AML-193 (cell line): ENCODE measurements at places on chromosomes 6 and 20.

- DNase-seq, result no peak
Observed at GRCh38 chr6:23389386-23389785, 736.6 kb upstream of the NRSN1 start.

- DNase-seq, result peak; percentile 53
Observed at GRCh38 chr6:13485923-13486562, 1.4 kb downstream of the GFOD1 start.

- no peak for DNase-seq
Observed at GRCh38 chr6:37454420-37455140, 21.6 kb downstream of the CMTR1 start.

DNA sequence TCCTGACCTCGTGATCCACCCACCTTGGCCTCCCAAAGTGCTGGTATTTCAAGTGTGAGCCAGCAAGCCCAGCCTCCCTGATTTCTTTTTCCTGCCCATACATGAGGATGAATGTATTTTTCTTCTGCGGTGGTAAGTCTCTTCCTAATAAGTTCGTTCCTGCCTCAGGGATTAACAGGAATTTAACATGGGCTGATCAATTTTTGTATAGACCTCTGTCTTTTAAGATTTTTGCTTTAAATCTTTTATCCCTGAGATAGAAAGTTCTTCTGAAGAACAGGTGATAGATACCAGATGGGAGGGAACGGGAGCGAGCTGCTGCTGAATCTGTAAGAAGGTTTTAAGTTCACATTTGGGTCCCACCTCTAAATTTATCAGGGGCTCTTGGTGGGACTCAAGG, 7.0 kb upstream of the ZNFX1 start:
- DNase-seq, result no peak

DNA sequence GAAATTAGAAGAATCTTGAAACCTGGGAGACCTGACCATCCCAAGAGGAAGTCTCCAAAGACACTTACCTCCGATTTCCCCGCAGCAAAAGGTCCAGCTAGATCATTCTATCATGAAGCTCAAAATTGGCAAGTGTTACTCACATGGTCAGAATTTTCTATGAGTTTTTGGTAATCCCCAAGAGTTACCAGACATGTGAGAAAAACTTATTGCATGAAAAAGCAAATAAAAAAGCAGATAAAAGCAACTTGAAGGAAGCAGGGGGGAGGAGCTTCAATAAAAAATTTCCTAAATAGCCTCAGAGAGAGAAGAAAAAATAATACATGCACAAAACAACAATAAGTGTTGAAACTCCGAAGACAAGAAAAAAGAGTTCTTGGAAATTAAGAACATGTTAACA, 27.3 kb downstream of the VNN1 start:
- no peak for DNase-seq

DNA sequence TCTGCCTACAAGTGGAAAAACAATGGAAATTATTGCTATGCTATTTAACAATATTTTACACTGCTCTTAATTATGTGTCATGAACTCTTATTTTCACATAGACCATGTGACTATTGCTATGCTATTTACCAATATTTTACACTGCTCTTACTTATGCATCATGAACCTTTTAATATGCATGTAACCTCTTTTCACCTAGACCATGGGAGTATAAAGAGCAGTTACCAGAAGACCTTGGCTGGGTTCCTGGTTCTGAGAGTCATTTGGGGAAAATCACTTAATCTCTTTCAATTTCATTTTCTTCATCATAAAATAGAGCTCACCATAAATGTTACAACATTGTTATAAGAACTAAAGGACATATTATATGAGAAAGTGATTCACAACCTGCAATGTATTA, 223.8 kb upstream of the RNF217 start:
- DNase-seq, result no peak

DNA sequence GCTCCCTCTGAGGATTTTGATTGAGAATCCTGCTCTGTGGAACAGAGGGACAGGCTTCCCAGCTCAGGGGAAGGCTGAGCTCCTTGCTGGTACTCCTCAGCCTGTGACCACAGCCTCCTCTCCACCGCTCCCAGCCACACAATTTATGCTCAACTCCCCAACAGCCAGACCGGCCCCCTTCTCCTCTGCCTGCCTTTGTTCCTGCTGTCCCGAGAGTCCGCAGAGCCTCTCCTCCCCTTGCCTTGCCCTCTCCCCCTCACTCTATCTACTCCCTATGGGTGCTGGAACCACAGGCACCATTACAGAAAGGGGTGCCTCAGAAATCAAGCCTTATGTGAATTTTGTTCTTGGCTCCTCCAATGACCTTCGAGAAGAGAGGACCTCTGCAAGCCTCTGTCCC, 15.9 kb downstream of the MAP1LC3A start:
- DNase-seq, result no peak

DNA sequence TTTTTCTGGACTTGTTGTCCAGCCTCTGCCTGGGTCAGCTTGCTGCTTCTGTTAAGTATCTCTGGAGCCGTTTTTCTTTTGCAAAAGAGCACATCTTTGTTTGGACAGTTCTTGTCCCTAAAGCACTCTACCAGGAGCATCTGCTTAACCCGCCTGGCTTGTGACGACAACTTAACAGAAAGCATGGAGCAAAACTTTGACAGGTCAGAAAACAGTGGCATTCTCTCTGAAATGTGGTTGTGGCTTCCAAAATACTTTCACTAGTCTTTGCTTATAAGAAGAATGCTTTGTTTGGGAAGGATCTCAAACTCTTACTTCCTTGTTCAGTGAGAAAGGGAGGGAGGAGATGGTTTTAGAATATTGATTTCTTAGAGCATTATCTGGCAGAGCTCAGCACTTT, 47.6 kb downstream of the CD109 start:
- DNase-seq, result no peak

GRCh38 chr6:62613928-62614327, 327.9 kb upstream of the KHDRBS2 start:
- DNase-seq, result no peak

GRCh38 chr6:136284909-136285308, 4.7 kb downstream of the BCLAF1 start:
- DNase-seq, result no peak

GRCh38 chr6:110327391-110327790, 30.8 kb downstream of the METTL24 start:
- no peak for DNase-seq

GRCh38 chr6:13918686-13919250, 6.0 kb upstream of the RNF182 start:
- no peak for DNase-seq

- peak; percentile 11 for DNase-seq
Observed at GRCh38 chr20:2289475-2289874, 6.3 kb upstream of the TGM3 start.

DNA sequence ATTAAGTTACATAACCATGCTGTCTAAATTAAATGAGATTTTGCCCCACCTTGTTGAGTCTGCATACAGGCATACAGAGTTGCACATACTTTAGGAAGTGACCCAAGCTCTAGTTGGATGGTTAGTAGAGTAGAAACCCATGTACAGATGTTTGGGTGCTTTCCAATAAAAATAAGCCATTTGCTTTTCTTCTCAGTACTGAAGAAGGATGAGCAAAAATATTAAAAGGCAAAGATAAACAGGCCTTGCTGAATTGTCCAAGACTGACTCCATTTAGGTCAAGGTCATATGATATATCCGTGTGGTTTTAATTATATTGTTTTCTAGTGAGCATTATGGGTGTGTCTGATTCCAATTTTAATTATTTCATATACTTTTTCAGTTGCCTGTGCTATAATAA, 589.4 kb downstream of the RFPL4B start:
- DNase-seq, result no peak

- no peak for DNase-seq
Observed at GRCh38 chr6:5302220-5302946, 41.1 kb downstream of the FARS2 start.

GRCh38 chr20:23272176-23273029, 78.2 kb upstream of the NXT1 start:
- no peak for DNase-seq

DNA sequence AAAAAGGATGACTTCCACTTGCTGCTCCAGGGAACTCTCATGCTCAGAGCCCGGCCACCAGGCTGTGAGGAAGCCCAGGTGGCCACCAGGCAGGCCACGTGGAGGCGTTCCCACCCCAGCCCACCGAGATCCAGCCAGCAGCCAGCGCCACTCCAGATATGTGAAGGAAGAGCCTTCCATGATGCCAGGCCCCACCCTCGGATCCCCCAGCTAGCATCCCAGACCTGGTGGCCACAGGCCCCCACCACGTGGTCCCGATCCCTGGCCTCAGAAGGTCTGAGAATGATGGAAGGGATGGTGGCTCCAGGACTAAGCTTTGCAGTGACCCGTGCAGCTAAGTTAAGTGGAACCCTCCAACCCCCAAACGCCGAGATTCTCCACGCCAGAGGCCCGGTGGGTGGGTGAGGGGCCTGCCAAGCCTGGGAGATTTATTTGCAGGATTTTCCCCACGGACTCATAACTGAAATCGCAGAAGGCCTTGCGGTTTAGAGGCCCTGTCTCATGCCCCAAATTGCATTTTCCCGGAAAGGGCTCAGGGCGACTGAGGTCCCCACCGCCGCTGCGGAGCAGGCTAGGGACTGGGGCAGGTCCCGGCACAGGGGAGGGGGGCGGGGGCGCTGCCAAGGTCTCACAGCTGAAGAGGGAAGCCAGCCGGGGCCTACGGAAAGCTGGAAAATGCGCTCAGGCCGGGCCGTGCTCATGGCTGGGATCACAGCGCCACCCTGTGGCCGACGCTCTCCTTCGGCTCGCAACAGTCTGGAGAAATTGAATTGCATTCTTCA, 31.1 kb upstream of the CST7 start:
- DNase-seq, result peak; percentile 51

DNA sequence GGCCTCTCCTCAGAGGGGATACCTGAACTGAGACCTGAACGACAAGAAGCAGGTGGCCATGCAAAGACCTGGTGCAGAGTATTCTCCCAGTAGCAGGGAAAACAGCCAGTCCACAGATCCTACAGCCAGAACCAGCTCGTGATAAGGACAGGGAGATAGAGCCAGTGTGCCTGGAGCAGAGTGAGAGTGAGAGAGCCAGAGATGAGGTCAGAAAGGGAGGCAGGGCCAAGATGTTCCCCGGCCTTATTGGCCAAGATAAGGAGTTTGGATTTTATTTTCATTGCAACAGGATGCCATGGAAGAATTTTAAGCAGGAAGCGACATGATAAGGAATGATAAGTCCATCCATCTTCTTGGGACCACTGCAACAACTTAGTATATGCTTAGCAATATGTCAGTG, 111.8 kb downstream of the UBE3D start:
- DNase-seq, result no peak

DNA sequence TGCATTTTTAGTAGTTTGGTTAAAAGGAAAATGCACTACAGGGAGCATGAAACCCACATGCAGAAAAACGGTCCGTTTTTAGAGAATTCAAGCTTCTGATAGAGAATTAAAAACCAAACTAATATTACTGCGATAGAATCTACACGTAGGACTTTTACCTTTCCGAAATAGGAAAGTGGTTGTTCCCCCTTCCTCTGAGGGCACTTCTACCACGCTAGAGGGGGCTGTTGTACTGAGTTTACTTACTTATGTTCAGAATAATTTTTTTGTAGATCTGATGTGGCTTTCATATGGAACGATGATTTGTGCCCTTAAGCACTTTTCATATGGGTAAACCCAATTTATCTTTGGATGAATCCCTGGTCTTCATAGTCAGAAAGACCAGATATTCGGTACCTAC, 264.3 kb upstream of the PLN start:
- DNase-seq, result peak; percentile 60

DNA sequence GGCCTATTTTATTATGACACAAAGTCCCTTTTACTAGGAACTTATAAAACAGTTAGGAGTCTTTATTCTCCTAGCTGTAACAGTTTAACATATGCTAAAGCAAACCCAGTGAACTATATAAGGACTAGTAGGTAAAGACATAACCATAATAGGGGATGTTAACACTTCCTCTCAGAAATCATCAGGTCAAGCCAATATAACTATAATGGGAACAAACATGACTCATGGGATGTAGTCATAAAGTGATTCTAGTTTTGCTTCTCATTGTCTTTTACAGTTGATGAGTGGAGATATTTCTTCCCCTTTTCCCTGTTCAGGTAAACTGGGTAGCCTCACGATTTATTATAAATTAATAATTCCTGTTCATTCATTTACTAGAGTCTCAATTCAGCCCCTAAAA, 9.7 kb downstream of the PTCHD4 start:
- no peak for DNase-seq

DNA sequence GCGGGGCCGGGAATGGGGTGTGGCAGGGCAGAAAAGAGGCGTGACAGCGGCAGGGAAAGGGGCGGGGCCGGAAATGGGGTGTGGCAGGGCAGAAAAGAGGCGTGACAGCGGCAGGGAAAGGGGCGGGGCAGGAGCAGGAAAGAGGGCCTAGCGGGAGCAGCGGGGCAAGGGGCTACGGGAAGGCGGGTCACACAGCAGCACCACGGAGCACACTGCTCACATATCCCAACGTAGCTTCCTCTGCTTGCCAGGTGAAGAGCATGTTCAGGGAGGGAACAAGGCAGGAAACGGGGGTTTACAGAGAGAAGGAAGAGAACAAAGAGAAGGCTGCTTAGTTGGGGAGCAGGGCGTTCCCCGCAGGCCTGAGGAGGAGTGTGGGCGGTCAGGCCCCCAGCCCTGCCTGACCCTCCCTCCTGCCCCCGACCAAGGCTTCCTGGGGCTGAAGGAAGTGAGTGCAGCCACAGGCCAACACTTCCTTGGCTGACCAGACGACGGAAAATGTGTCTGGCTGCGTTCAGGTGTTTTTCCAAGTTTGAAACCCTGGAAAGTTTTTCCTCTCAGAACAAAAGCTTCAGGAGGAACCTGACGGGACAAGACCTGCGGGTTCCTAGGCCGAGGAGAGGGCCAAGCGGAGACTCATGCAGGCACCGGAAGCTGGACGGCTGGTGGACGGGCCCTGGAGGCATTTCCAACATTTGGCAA, 13.8 kb downstream of the UCKL1 start:
- DNase-seq, result no peak

GRCh38 chr6:134472046-134472445, 154.1 kb upstream of the SGK1 start:
- no peak for DNase-seq

- DNase-seq, result no peak
Observed at GRCh38 chr6:31308845-31309175, 36.9 kb upstream of the HLA-C start.

DNA sequence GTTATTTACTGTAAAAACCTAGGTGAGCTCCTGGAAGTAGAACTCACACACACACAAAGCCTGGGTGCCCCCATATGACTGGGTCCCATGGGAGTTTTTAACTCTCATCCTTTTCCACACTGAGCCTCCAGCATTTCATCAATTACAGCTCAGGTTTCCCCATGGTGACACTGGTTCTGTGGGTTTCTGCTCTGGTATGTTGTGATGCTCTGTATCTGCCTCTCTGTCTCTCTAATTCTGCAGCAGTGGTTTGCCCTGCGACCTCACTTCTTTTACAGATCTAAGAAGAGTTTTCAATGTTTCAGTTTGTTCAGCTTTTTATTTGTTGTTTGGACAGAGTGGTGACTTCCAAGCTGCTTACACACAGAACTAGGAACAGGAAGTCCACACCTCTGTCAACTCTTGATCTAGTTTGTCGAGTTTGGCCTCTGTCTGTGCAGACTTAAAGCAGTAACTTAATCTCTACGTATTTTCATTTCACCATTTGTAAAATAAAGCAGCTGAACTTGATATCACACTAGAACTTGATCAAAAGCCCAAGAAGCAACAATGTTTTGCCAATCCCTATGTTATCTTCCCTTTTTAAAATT, 554.3 kb downstream of the EPHA7 start:
- DNase-seq, result no peak
